Smooth muscle cell of the umbilical artery (primary cell): ENCODE measurements at places on chromosomes 5 and 9. TPM values are rescaled to one million over a fixed set of nuclear protein-coding genes. Genes with fewer than 3 reads are reported as not detected.

PTGS1 gene
- 2.6 and 4.5 TPM in 2 replicates for total RNA-seq

CAMK4 gene
- total RNA-seq: 2.7 and 10.3 TPM in 2 replicates

PCDHB11 gene
- 0.05 and 0.30 TPM in 2 replicates for total RNA-seq

CTNND2 gene
- under 0.01 TPM in 1 of 2 replicates, not detected in the other for total RNA-seq

TICAM2 gene
- total RNA-seq: 5.0 and 5.6 TPM in 2 replicates

IFNA5 gene
- not detected in 2 replicates for total RNA-seq

OR1J2 gene
- not detected in 2 replicates for total RNA-seq

EHMT1 gene
- 30.6 and 58.9 TPM in 2 replicates for total RNA-seq

PCDHGB6 gene
- total RNA-seq: 2.4 and 2.8 TPM in 2 replicates

RPS23 gene
- total RNA-seq: 1,641 and 2,239 TPM in 2 replicates

PLEKHG4B gene
- total RNA-seq: 0.28 and 0.30 TPM in 2 replicates

RMRP gene
- total RNA-seq: 680 and 5,299 TPM in 2 replicates

PCDHA6 gene
- 0.60 and 0.89 TPM in 2 replicates for total RNA-seq

P4HA2 gene
- 756 and 933 TPM in 2 replicates for total RNA-seq

NKD2 gene
- total RNA-seq: 0.59 TPM in 1 of 2 replicates, not detected in the other

DDX4 gene
- total RNA-seq: 0.05 TPM in 1 of 2 replicates, not detected in the other

ZBTB5 gene
- total RNA-seq: 7.1 and 7.3 TPM in 2 replicates

S1PR3 gene
- 11.9 and 12.5 TPM in 2 replicates for total RNA-seq

IL9 gene
- total RNA-seq: not detected in 2 replicates
